ENCODE measurements at places on chromosomes 16 and 17.
A peak's percentile ranks its signal among the peaks of the same experiment; 100 is the strongest.

DNA sequence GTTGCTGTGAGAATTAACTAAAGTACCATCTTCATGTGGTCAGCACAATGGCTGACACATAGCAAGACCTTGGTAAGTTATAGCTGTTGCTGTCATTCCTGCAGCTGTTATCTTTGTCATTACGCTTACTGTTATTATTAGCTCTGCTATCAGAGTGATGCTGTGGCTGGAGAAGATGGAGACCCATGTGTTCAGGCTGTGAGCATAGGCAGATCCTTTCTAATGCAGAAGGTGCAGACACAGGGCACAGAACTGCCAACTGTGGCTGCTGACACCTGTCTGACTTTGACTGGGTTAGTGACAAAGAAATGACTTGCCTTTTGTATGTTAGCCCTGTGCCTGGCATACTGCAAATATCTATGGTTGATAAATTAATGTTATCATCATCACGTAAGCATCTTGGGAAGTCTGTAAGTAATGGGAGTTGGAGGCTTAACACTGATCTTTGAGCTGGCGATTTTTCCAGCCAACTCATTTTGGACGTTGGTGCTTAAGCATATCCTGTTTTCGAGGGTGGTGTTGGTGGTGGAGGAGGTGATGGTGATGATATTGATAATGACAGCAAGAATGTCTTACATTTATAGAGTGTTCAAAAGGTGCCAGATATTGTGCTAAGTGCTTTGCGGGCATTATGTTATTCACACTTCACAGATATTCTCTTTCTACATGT, 695.3 kb downstream of the WWOX start:
- no peaks in the 10 kb centered on the region for H3K27me3 ChIP-seq
- no peak overlapping the region for H3K27ac ChIP-seq
- H3K36me3 ChIP-seq: no peaks in the 10 kb centered on the region
- no peak for DNase-seq
- H3K4me1 ChIP-seq: no peaks in the 10 kb centered on the region

DNA sequence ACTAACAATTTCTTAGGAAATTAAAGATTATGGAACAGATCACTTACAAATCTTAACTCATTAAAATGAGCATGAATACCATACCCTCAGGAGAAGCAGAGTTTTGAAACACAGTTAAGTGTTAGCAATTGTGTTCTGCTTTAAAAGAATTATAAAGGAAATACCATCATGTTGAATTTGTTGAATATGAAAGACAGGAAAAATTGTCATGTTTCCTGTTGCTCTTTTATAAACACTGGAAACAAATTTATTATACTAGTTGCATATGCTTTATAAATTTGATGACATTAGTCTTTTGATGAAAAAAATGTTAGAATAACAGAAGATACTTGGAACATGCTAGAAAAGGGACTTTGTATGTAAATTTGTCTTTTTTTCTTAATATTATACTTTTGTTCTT, 59.7 kb downstream of the VMP1 start:
- no peak for DNase-seq
- no peaks in the 10 kb centered on the region for H3K4me1 ChIP-seq
- H3K4me3 ChIP-seq: no peak overlapping the region
- H3K27ac ChIP-seq: no peak overlapping the region

DNA sequence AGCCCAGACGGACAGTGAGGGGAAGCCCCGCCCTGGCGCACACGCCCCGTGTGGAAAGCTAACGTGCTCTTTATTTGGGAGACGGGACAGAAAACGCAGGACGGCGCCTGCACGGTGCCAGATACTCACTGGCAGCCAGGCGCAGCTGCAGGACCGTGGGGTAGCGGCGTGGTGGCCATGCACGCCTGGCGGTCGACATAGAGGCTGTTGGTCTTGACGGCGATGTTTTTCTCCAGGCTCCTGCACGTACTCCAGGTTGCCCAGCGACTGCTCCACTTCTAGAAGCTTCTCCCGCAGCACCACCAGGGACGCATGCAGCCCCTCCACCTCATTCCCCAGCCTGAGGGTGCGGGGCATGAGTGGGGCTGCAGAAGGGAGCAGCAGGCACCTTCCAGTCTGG, 5.1 kb upstream of the C1QTNF8 start:
- H3K4me3 ChIP-seq: no peak overlapping the region
- peaks cover 6% of the 10 kb centered on the region for H3K36me3 ChIP-seq

GRCh38 chr17:70011750-70012149, 63.3 kb upstream of the KCNJ16 start:
- no peak for DNase-seq
- H3K4me3 ChIP-seq: no peak overlapping the region
- H3K4me1 ChIP-seq: no peaks in the 10 kb centered on the region
- no peaks in the 10 kb centered on the region for H3K27me3 ChIP-seq
- no peak overlapping the region for H3K27ac ChIP-seq

DNA sequence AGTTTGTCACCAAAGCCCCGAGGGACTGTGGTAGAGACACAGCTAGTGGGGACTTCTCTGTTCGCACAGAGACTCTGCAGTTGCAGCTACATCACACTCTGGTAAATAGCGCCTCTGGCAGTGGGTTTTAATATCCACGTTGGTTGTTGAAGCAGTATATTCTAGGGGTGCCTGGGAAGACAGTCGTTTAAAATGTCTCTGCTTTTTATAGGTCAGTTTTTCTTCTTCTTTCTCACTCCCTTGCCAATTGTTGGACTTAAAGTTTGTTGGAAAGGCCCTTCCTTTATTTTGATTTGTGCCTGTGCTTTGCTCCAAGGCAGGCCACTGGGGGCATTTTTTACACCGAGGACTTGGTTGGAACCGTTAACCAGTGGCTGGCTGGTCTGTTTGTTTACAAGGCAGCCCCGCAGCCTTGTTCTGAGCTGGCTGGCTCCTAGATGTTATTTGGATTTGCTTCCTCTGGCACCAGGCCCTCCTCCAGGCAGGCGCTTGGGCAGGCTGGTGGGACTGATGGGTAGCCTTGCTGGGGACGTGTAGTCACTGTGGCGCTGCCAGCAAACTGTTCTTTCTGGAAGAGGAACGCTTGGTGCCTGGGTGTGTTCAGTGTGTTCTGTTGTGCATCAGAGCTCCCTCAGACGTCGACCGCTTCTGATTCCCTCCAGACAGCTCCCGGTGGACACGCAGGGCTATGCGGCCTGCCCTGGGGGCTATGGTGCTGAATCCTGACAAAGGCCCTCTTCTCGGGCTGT, 218.2 kb upstream of the CHMP6 start:
- H3K36me3 ChIP-seq: peaks cover 19% of the 10 kb centered on the region
- peak; percentile 89 for DNase-seq
- H3K4me1 ChIP-seq: peaks cover 26% of the 10 kb centered on the region
- H3K27ac ChIP-seq: peak overlapping the region; percentile 4

GRCh38 chr17:46890638-46891037, 32.3 kb upstream of the GOSR2 start:
- no peaks in the 10 kb centered on the region for H3K36me3 ChIP-seq
- no peak overlapping the region for H3K27ac ChIP-seq
- no peak for DNase-seq
- H3K4me1 ChIP-seq: peaks cover 10% of the 10 kb centered on the region
- H3K4me3 ChIP-seq: no peak overlapping the region

GRCh38 chr17:62696256-62696655, 68.8 kb downstream of the MRC2 start:
- DNase-seq: no peak
- H3K27me3 ChIP-seq: no peaks in the 10 kb centered on the region
- H3K4me1 ChIP-seq: peaks cover 34% of the 10 kb centered on the region
- H3K27ac ChIP-seq: no peak overlapping the region

DNA sequence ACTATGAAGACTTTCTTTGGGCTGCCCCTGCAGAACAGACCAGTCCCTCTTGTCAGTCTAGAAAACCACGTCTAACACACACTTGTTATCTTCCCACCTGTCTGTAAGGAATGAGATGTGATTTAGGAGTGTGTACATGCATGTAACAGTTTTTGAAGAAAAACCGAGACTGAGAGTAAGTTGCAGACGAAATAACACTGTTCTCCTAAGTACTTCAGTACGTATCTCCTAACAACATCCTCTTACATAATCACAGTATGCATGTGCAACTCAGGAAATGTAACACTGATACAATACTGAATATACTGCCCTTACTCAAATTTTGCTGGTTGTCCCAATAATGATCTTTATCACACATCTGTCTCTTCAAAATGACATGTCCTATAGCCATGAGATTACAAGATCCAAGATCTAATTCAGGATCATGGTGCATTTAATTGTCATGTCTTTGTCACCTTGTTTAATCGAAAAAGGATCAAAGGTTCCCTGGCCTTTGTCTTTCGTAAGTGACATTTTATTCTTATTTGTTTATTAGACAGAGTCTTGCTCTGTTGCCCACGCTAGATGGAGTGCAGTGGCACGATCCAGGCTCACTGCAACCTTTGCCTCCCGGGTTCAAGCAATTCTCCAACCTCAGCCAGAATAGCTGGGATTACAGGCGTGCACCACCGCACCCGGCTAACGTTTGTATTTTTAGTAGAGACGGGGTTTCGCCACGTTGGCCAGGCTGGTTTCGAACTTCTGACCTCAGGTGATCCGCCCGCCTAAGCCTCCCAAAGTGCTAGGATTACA, 25.6 kb downstream of the CREBBP start:
- no peaks in the 10 kb centered on the region for H3K27me3 ChIP-seq
- no peak for DNase-seq
- no peak overlapping the region for H3K27ac ChIP-seq
- H3K36me3 ChIP-seq: peaks cover 10% of the 10 kb centered on the region

- H3K4me3 ChIP-seq: no peak overlapping the region
- H3K27me3 ChIP-seq: no peaks in the 10 kb centered on the region
- H3K4me1 ChIP-seq: no peaks in the 10 kb centered on the region
- no peak for DNase-seq
- H3K27ac ChIP-seq: no peak overlapping the region
- H3K36me3 ChIP-seq: peaks cover 88% of the 10 kb centered on the region
These were observed 12.3 kb upstream of the NLRC3 start for GRCh38 chr16:3589441-3589921.

- no peak overlapping the region for H3K27ac ChIP-seq
- peak; percentile 18 for DNase-seq
- H3K36me3 ChIP-seq: no peaks in the 10 kb centered on the region
- H3K27me3 ChIP-seq: no peaks in the 10 kb centered on the region
- H3K4me1 ChIP-seq: no peaks in the 10 kb centered on the region
- H3K4me3 ChIP-seq: no peak overlapping the region
These were observed 7.6 kb downstream of the AIPL1 start for GRCh38 chr17:6427279-6427781.

DNA sequence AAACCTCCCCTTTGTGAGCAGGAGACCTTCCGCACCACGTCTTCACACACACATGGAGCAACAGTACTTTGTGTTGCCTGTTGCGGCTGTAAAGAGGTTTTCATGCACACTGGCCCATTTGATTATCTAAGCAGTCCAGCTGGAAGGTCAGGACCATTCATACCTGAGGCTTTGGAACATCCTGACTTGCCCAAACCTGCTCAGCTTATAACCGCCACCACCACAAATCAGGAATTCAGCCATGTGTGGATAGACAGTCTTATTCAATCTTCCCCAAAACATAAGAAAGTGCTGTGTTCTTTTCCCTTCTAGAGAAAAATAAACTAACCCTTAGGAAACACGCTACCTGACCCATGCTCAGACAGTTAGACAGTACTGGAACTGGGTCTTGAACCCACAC, 81.6 kb upstream of the XYLT1 start:
- DNase-seq: no peak
- H3K27ac ChIP-seq: no peak overlapping the region
- H3K27me3 ChIP-seq: no peaks in the 10 kb centered on the region
- no peaks in the 10 kb centered on the region for H3K4me1 ChIP-seq
- no peak overlapping the region for H3K4me3 ChIP-seq

DNA sequence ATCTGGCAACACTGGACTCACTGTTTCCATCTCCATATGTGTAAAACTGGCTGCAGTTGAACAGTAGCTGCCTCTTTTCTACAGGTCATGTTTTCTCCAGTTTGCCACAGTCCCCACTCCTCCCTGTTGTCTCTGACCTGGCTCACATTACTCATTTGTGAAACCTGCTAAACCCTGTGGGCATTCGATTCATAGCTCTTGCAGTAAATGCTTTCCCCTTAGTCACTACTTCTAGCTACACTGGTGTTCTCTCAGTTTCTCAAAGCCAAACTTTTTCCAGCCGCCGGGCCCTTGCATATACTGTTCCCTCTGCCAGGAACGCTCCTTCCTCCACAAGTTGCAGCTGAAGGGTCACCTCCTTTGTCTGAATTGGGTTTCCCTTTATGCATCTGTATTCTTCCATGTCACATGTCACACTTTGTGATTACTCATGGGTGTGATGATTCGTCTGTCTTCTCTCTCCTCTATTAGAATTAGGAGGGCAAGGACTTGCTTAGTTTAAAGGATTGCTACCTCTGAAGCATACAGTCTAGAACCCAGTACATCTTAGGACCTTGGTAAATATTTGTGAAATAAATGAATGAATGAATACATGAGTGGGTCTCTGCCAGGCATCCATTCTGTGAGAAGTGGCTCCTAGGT, 15.0 kb upstream of the MT4 start:
- H3K4me3 ChIP-seq: no peak overlapping the region
- no peaks in the 10 kb centered on the region for H3K27me3 ChIP-seq
- no peak for DNase-seq
- no peak overlapping the region for H3K27ac ChIP-seq
- peaks cover 51% of the 10 kb centered on the region for H3K4me1 ChIP-seq

DNA sequence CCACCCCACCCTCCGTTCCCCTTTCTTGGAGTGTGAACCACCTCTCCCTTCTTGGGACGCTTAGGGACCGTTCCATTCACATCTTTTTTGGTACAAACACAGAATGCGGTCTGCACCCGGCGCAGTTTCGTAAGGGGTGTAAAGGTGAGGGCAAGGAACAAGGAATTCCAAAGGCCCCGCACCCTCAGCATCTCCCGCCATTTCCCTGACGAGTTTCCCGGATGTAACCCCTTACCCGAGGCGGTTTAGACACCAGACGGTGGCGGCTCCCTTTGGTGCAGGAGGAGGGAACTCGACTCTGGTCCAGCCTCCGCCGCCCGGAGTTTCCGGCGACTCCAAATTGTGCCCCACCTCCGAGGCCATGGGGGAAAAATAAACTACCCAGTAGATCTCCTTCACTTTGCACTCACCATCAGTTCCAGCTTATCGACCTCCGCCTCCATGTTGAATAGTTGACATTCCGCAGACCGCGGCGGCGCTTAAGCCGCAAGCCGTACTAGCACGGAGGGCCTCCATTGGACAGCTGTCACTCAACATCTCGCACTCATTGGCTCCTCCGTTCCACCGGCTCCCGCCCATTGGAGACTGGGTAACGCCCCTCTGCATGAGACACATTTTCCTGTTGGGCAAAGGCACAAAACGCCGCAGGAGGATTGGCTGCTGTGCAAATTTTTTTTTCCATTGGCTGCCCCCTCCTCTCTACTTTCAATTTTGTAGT, at the start of gene SKA2:
Gene SKA2, minus strand, starts transcription at position 466 of the 718 bp plus-strand sequence. Its CDS starts 23 bp downstream, at position 443.
- H3K4me1 ChIP-seq: peaks cover 3% of the 10 kb centered on the region
- peak within 1 kb of the TSS; percentile 91 for H3K4me3 ChIP-seq
- H3K36me3 ChIP-seq: no peaks in the 10 kb centered on the region

GRCh38 chr16:3578121-3578520, 918 bp upstream of the NLRC3 start:
- H3K4me3 ChIP-seq: no peak overlapping the region
- peaks cover 25% of the 10 kb centered on the region for H3K4me1 ChIP-seq
- H3K27me3 ChIP-seq: no peaks in the 10 kb centered on the region
- no peak overlapping the region for H3K27ac ChIP-seq

- peaks cover 25% of the 10 kb centered on the region for H3K4me1 ChIP-seq
- no peaks in the 10 kb centered on the region for H3K27me3 ChIP-seq
- no peak overlapping the region for H3K4me3 ChIP-seq
- H3K36me3 ChIP-seq: peaks cover 27% of the 10 kb centered on the region
These were observed 4.6 kb upstream of the GHDC start for GRCh38 chr17:42198897-42199296.
